Gastroesophageal sphincter (tissue), 4 donors: ENCODE measurements at places on chromosomes 16 and 17. TPM values are rescaled to one million over a fixed set of nuclear protein-coding genes. Genes with fewer than 3 reads are reported as not detected.

Gene DOC2A
- 0.78 TPM for total RNA-seq

Gene CDK12
- 47.3 TPM for total RNA-seq

Gene SEPTIN1
- 0.59 TPM for total RNA-seq

Gene PNMT
- 7.5 TPM for total RNA-seq

Gene RNF112
- total RNA-seq, result 1.6 TPM

Gene CES4A
- total RNA-seq, result 3.9 TPM

GRCh38 chr17:21075739-21076085, 32.9 kb upstream of the USP22 start:
- ATAC-seq, result no peak

DNA sequence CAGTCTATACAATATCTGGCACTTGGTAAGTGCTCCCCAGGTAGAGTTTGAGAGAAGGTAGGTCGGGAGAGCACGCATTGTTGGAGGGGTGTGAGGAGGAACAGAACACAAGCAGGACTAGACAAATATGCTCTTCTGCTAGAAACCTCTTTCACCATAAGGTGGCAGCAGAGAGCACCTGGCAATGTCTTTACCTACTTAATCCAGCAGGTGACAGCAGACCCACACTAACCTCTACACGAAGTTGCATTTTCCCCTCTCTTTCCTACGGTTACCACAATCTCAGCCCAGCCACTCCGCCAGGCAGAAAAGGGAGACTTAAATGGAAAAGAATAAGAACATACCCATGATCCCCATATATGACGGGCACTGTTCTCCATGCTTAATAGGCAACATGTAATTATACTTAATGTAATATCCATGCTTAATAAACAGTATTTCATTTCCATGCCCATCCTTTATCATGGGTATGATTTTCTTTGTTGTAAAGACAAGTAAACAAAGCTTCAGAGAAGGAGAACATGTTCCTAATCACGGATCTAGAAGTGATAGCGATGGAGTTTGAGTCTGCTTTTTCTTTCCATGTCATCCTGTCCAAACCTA, 55.1 kb upstream of the CCL2 start:
- ATAC-seq, result peak; percentile 87

GRCh38 chr17:16027708-16028584, 28.3 kb downstream of the TTC19 start:
- ATAC-seq, result peak; percentile 80

- no peak for ATAC-seq
These were observed 34.8 kb downstream of the UBN1 start for GRCh38 chr16:4882000-4882632.

DNA sequence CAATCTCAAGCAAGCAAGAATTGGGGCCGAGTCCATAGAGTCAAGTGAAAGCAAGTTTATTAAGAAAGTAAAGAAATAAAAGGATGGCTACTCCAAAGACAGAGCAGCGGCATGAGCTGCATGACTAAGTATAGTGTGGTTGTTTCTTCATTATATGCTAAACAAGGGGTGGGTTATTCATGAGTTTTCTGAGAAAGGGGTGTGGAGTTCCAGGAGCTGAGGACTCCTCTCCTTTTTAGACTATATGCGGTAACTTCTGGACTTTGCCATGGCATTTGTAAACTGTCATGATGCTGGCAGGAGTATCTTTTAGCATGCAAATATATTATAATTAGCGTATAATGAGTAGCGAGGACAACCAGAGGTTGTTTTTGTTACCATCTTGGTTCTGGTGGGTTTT, 819.9 kb downstream of the KCNJ2 start:
- no peak for ATAC-seq

GRCh38 chr17:50949989-50950877, 84.1 kb upstream of the TOB1 start:
- ATAC-seq, result peak; percentile 84

- ATAC-seq, result no peak
These were observed 1387.9 kb downstream of the CDH8 start for GRCh38 chr16:60648290-60648689.

- ATAC-seq, result peak; percentile 57
These were observed 12.0 kb downstream of the PGS1 start for GRCh38 chr17:78390241-78391050.

GRCh38 chr17:1584167-1584566, 21.6 kb upstream of the PITPNA start:
- ATAC-seq, result no peak

GRCh38 chr16:49578435-49579024, 204.9 kb downstream of the C16orf78 start:
- no peak for ATAC-seq

GRCh38 chr17:48101012-48101720, at the start of gene CBX1:
Gene CBX1 (minus strand): TSS chr17:48101478. CDS start chr17:48077004, 24,474 bp downstream.
- ATAC-seq, result peak; percentile 97

GRCh38 chr17:12666718-12667117, 1.0 kb downstream of the MYOCD start:
- no peak for ATAC-seq

- ATAC-seq, result no peak
These were observed 154.7 kb downstream of the ZNF423 start for GRCh38 chr16:49701065-49701685.
